DMS 273 treated with DMSO at 0.1 percent for 48 hours (cell line): ENCODE measurements at places on chromosomes 4 and X.

GRCh38 chrX:20029728-20030127, 38.9 kb upstream of the BCLAF3 start:
- no peak for DNase-seq

- DNase-seq: no peak
These were observed 4.3 kb upstream of the MID1IP1 start for GRCh38 chrX:38796946-38797345.

- no peak for DNase-seq
These were observed 82.1 kb downstream of the NHSL2 start for GRCh38 chrX:71992711-71993110.

DNA sequence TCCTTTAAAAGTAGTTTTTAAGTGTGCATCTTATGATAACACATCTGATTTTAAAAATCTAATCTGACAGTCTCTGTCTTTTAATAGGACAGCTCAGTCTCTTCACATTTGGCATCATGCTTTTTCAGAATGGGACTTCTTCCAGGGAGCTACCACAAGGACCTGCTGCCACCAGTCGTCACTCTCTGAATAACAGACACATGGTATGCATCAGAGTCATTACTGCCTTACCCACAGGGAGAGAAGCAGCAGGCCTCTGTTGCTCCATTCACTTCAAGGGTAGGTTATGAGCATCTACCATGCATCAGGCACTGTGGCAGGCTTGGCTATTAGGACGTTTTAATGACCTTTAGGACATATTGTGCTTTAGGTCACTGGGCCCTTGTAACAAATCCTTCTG, 50.0 kb upstream of the AFAP1 start:
- no peak for DNase-seq

GRCh38 chrX:84729408-84729807, 227.2 kb upstream of the HDX start:
- DNase-seq: no peak

DNA sequence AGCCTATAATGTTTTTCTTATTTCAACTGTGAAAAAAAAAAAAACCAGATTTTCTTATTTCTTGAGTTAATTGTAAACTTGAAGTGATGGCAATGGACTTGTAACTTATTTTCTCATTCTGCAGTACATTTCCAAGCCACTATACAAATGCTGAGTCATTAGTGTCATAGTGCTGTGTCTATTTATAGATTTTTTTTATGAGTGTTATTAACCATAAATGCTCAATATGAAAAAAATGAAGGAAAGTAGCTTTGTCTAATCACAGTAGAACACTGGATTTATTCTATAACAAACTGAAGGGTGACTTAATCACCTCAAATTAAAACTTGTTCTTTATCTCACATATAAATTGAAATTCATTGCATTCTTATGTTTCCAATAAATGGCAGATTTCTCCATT, 718.6 kb downstream of the CCSER1 start:
- no peak for DNase-seq

DNA sequence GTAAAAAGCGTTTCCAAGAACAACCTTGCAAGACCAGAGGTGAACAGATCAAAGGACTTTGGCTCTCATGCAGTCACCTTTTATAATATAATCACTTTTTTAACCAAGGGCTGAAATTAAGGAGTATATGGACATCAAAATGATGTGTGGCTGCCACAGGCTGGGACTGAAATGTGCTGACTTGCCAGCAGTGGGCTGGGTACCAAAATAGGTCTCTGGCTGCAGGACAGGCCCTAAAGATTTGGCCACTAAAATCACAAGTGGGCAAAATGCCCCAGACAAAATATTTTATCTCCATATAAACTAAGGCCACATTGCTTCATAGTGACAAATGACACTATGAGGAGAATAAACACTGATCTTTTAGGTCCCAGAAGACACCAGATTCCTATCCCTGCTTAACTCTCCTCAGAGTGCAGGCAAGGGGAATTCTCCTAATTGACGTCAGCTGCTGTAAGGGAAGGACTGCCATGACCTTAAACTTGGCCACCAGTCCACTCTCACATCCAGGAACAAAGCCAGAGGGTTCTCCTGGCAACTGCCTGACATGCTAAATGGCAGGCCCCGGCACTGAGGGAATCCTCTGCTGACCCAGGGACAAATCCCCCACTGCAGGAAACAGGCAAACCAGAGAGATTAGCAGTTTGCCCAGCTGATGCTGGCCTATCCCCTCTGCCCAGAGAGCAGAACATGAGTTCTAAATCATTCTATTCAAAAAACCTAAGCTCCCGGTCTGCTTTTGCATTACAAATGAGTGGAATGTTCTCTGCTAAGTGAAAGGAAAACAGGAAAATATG, 155.8 kb downstream of the PPP3CA start:
- no peak for DNase-seq

DNA sequence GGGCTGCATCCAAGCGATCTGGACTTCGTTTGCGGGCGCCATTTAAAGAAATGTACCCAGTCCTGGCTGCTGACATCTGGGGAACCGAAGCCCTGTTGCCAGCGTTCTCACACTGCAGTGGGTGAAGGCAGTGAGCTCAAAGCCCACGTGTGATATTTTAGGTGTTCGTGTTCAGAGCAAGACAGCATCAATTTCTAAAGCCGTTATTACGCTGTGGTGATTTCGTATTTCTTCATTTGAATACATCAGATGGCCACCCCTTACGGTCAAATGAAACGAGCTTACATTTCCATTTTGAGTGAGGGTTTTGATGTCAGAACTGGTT, 376 bp upstream of the C4orf36 start:
- DNase-seq: no peak

GRCh38 chrX:134727363-134727762, 69.1 kb upstream of the PLAC1 start:
- DNase-seq: no peak

DNA sequence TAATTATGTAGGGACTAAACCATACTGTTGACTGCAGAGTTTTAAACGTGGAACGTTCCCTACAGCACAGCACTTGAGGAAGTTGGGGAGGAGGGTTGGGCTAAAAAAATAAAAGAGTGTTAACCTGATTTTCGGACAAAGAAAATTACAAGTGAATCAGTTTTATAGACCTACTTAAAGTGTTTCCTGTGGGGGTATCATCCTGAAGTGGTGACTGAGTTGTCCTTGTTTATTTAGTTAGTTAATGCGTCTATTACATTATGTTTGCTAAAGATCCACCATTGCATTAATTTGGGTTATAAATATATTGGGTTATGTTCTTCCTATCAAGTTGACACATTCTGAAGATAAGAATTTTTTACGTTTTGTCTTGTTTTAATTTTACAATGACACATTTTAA, 14.7 kb downstream of the UNC5C start:
- no peak for DNase-seq

GRCh38 chrX:40170830-40171512, 73.2 kb upstream of the BCOR start:
- no peak for DNase-seq

DNA sequence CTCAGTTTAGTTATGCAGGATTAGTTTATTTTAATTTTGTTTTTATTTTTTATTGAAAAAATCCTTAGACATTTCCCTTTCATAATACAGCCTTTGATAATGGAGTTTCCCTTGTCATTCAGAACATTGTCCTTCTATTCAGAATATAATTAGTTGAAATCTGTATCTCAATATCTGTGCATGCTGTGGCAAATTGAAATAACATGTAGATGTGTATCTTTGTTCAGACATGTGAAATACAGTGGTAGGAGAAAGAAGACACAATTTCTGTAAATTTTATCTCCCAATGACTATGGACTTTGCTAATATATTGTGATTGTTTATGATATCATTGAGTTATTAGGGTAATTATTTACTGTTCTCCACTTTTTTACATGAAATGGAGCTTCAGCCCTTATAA, 353.9 kb downstream of the GRID2 start:
- no peak for DNase-seq

- no peak for DNase-seq
These were observed 137.4 kb upstream of the MAMLD1 start for GRCh38 chrX:150225756-150226155.

GRCh38 chrX:68180579-68180978, 252.7 kb downstream of the OPHN1 start:
- no peak for DNase-seq

DNA sequence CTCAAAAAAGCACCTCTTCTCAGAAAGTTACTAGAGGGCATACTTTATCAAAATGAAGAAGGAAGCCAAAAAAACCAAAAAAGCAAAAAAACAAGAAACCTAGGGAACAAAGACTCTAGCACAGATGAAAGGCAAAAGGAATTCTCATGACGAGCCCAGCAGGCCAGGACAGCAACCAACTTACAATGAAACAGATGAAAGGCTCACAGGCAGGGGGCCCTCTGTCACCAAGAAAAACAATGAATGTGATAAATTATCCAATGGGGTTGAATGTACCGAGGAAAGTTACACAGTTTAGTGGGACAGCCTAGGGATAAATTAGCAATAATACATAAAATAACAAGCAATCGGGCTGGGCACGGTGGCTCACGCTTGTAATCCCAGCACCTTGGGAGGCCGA, 79.0 kb downstream of the GPR82 start:
- no peak for DNase-seq

DNA sequence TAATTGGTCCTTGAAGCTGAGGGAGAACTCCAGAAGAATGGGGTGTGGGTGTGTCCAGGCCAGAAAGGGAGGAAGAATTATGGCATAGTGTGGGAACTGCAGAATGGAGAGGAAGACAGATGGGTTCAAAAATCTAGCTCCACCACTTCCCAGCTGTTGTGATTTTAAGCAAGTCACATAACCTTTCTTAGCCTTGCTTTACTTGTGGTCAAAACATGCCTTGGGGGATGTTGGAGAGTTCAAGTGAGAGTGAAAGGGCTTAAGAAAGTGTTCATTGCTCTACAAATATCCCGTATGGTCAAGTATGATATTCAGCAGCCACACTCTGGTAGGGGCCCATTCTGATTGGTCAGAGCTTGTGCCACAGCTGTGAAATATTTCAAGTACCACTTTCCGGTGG, 15.0 kb upstream of the STARD8 start:
- no peak for DNase-seq

DNA sequence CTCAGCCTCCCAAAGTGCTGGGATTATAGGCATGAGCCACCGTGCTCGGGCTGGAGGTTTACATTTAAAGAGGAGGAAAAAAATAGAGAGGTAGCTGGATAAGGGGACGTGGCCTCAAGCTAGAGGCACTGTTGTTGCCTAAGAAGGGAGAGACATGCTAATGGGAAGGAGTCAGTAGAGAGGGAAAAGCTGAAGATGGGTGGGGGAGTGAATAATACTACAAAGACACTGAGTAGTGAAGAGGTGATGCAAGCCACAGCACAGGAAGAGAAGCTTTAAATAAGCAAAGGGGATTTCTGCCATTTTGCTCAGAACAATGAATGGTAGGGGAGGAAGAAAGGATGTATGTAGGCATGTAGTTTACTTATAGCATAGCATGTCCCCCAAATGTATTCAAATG, 11.5 kb upstream of the AP1S2 start:
- no peak for DNase-seq

DNA sequence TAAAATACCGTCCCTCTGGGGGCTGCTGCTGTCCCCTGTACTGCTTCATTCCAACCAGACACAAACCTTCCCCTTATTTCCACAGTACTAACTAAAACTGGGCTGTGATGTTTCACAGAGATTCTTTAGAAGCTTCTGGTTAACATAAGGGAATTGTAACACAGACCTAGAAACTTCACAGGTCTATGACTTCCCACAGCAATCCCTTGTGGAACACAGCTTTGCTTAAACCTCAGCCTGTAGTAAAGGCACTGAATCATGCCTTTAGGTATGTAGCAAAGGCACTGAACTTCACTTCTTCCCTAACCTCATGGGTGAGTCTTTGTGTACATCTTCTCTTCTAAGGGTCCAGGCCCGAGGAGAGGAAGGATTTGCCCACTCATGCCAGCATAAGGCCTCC, 49.4 kb downstream of the SPINK2 start:
- DNase-seq: no peak

GRCh38 chrX:37476571-37477170, 94.8 kb upstream of the LANCL3 start:
- no peak for DNase-seq

- DNase-seq: no peak
These were observed 17.5 kb downstream of the ZNF330 start for GRCh38 chr4:141238186-141238585.

GRCh38 chrX:111039606-111040005, 56.4 kb upstream of the PAK3 start:
- DNase-seq: no peak

GRCh38 chr4:17218786-17219185, 293.1 kb downstream of the QDPR start:
- no peak for DNase-seq

- DNase-seq: no peak
These were observed 22.3 kb downstream of the EFNB1 start for GRCh38 chrX:68851082-68851481.

GRCh38 chr4:60122820-60123219, 1077.3 kb upstream of the ADGRL3 start:
- DNase-seq: no peak

DNA sequence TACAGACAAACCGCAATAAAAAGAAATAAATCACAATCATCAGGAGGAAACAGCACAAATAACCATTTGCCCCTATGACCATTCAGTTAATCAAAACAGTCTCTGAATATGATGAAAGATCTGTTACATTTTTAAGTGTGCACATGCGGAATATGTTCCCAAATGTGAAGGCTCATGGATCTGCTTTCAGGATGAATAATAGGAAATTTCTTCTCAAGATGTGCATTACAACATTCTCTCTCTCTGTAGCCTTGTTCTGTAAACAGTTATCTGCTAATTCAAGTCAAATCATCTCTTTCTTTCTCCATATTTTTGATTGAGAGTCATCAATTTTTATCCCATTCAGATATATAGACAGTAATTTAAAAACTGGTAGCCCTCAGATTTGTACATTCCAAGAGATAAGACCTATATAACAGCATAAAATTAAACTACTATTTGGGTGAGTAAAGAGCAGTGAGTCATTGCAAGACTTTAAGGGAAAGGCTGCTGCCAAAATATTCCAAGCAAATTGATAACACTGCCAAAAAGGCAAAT, 433.9 kb upstream of the ATOH1 start:
- DNase-seq: no peak

GRCh38 chr4:96713271-96713850, 873.5 kb downstream of the PDHA2 start:
- DNase-seq: no peak

GRCh38 chr4:61003301-61003700, 196.8 kb upstream of the ADGRL3 start:
- no peak for DNase-seq

DNA sequence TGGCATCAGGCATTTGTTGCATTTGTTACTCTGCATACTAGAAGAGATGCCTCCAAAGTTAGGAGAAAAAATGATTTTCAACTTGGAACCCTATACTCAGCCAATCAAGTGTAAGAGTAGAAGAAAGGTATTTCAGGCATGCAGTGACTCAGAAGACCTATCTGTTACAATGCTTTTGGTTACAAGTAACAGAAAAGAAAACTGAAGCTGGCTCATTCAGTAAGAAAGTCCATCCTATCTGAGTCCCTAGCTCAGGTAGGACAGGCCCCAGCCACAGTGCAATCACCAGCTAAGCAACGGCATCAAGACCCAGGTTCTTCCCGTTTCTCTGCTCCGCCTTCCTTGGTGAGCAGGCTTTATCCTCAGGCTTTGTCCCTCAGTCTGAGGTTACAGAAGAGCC, 23.3 kb downstream of the MECP2 start:
- no peak for DNase-seq
